Thyroid gland (tissue), 4 donors: ENCODE measurements at places on chromosomes 6 and 20. TPM values are rescaled to one million over a fixed set of nuclear protein-coding genes. Genes with fewer than 3 reads are reported as not detected.

DNA sequence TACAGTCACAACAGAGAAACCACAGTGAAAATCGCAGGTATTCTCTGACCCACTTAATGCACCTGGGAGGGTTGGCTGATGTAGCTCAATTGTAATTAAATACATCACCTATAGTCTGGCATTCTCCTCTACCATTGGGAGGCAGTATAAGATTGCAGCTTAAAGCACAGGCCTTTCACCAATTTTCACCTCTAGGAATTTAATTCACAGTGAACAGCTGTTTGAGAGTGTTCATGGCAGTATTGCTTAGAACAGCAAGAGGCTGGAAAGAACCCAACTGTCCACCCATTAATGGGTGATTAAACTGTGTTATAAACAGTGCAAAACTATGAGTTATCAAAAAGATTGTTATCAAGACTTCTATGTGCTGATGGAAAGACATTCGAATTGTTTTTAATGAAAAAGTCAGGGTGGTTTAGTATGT is 2.0 kb downstream of the EDEM2 start:
- DNase-seq = no peak

GRCh38 chr20:48523191-48523995 is 304.4 kb downstream of the PREX1 start:
- peak; percentile 12 for DNase-seq

DNA sequence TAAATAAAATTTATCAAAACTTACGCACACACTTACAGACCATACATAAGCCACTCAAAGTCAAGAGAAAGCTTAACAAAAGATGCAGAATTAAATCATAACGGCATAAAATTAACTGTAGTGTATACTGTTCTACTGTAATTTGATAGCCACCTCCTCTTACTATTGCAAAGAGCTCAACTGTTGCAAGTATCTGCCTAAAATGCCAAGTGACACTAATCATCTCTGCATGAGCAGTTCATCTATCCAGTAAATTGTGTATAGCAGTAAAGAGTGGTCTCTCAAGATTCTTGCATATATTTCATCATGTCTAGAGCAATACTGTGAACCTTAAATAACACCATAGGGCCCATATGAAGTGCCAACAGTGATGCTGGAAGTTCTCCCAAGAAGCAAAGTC is 12.3 kb downstream of the OR2H2 start:
- no peak for DNase-seq

GRCh38 chr6:133184798-133185372 is 56.3 kb upstream of the EYA4 start:
- DNase-seq = no peak

GRCh38 chr20:63331741-63332400 is 29.3 kb downstream of the CHRNA4 start:
- DNase-seq = no peak

- no peak for DNase-seq
Observed at GRCh38 chr6:122775975-122776374, 3.5 kb upstream of the FABP7 start.

DNA sequence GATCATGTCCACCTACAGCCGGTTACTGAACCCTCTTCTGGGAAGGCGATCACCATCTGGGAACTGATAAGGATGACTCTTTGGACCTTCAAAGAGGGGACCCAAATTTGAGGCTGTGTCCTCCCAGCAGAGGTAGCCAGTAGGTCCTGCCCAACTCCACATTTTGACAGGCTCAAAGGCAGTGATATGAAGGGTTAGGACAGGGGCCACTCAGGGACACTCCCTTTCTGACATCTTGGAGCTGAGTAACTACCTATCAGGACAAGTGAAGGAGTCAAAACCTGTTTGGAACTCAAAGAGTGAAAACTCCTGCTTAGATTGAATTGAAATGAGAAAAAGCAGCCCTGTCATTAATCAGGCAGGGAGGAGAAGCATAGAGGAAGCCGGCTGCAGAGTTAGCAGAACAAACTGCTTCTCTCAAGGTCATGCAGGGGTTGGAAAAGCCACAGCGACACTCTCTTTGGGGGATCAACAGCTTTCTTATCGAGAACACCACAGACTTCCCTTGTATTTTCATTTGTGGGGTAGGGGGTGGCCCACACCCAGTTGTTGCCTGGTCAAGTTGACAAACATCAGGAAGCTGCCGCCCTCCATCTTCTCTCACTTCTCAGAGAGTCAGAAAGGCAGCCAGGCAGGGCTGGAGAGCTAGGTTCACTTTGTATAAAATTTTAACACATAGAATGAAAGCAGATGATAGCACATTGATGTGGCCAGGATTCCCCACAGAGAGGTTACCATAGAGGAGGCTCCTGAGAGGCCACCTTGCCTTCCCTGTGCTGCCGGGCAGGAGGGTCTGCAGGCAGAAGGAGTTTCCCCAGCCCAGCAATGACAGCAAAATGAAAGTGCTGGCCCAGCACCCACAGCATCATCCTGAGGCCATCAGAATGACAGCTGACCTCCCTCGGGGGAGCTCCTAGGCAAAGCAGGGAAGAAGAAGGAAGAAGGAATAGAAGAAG is 47.6 kb downstream of the AGPAT4 start:
- DNase-seq = no peak

DNA sequence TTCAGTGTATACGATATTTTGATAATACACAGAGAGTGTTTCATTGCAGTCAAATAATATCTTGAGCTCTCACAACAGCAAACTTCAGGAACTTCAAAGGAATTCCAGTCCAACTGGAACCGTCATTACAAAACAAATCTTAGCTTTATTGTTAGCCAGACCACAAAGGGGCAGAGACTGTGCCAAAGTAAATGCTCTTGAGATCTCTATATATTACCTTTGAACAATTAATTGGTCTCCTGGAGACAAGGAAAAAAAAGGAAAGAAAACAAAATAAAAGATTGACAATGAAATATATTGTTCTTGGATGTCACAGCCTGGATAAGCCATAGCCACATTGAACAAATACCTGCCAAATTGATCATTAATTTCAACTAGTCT is 70.0 kb downstream of the FOXC1 start:
- no peak for DNase-seq

GRCh38 chr20:33811776-33812151 is 616 bp downstream of the CHMP4B start:
- DNase-seq = no peak

GRCh38 chr6:151702851-151703658 is 104.4 kb upstream of the ESR1 start:
- peak; percentile 45 for DNase-seq

- no peak for DNase-seq
Observed at GRCh38 chr20:33568378-33568777, 78.5 kb downstream of the CBFA2T2 start.

GRCh38 chr20:47456952-47457724 is 44.5 kb upstream of the NCOA3 start:
- DNase-seq = no peak

The RAMACL gene
- total RNA-seq = 3.7 TPM

The VGLL2 gene
- total RNA-seq = not detected

The ARFGAP1 gene
- total RNA-seq = 75.7 TPM

The ZBTB46 gene
- total RNA-seq = 26.1 TPM

The PRND gene
- not detected for total RNA-seq

The VSX1 gene
- total RNA-seq = not detected

The TRAPPC3L gene
- total RNA-seq = not detected

The NKX2-4 gene
- total RNA-seq = 0.11 TPM

The BHLHE23 gene
- total RNA-seq = not detected
